GM23338 (cell line): ENCODE measurements at places on chromosomes 16 and 17. TPM values are rescaled to one million over a fixed set of nuclear protein-coding genes. Genes with fewer than 3 reads are reported as not detected.

- DNase-seq: no peak
These were observed 34.8 kb downstream of the IST1 start for GRCh38 chr16:71930013-71930563.

DNA sequence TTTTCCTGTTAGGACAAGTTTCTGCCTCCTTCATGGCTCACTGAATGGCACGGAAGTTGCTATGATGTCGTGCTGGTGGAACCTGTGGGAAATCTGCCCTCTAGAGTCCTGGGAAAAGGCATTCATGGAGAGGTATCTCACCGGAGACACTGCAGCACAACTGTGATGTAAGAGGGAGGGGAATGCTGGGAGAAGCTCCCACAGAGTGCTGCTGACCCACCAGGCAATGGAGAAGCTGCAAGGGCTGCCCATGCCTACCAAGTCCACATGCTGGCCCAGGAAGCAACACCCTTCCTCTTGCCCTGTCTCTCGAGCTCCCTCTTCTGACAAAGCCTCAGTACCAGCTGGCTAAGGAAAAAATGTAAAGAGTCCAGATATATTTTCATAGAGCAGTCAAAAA is 45.2 kb upstream of the SLC5A11 start:
- peak; percentile 17 for DNase-seq

- DNase-seq: no peak
These were observed 21.9 kb downstream of the OMG start for GRCh38 chr17:31275116-31275515.

DNA sequence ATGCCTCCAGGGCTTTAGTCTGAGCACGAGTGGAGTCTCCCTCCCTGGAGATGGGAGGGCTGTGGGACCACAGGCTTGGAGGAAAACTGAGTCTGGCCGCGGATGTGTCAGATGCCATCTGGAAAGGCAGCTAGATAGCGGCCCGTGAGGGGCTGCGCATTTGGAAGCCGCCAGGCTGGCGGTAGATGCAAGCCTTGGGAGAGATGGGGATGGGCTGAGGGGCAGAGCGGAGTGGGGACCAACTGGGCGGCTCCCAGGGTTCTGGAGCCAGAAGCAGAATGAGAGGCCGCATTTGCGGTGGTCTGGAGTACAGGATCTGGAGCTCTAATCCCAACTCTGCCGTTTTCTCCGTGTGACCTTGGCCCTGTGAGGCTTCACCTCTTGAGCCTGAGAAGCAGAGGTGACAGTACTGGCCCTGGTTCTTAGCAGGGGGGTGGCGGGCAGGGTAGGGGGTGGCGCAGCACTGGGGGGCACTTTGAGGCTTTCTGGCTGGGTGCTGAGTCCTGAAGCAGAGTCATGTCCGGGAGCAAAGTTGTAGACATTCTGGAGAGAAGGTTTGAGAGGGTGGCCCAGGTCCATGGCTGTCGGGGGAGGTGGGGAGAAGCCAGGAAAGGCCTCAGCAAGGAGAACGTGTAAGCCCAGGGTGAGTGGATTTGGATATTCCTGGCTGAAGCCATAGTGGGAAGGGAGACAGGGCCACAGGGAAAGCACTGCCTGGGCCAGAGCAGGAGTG is 6.7 kb downstream of the INO80E start:
- no peak for DNase-seq

- no peak for DNase-seq
These were observed 6.1 kb upstream of the UQCRC2 start for GRCh38 chr16:21946889-21947635.

DNA sequence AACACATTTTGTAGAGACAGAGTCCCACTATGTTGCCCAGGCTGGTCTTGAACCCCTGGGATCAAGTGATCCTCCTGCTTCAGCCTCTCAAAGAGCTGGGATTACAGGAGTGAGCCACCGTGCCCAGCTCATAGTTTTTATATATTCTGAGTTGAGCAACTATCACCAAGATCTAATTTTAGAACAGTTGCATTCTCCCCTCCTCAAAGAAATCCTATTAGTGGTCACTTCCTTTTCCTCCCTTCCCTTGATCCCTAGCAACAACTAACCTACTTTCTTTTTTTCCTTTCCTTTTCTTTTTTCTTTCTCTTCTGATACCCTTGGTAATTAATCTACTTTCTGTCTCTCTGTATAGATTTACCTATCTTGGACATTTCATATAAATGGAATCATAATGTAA is 61.5 kb upstream of the B4GALNT2 start:
- no peak for DNase-seq

DNA sequence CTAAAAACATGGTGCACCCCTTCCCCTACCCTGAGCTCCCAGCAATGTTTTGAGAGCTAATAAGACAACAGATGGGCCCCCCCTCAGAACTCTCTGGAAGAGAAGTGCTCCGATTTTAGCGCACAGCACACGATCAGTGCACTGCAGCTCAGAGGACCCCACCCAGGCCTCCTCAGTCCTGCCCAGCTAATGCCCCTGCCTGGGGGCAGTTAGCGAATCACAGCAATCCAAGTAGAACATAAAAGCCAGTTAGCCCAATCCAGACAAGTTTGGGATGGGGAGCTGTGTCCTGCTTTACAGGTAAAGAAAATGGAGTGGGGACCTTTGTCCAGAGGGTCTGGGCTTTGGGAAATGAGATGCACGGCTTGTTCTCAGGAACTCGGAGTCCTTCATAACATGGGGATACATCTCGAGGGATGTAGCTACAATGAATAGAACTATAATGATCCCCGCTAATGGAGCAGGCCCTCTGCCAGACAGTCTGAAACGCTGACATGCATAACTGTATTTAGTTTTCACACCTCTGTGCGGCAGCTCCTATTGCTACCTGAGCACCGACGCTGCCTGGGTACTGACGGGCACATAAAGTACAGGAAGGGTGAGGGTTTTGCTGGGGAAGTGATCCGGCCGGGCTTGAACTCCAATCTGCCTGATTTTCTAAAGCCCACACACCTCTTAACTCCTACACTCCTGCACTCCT is 29.7 kb upstream of the CDC42EP4 start:
- DNase-seq: no peak

DNA sequence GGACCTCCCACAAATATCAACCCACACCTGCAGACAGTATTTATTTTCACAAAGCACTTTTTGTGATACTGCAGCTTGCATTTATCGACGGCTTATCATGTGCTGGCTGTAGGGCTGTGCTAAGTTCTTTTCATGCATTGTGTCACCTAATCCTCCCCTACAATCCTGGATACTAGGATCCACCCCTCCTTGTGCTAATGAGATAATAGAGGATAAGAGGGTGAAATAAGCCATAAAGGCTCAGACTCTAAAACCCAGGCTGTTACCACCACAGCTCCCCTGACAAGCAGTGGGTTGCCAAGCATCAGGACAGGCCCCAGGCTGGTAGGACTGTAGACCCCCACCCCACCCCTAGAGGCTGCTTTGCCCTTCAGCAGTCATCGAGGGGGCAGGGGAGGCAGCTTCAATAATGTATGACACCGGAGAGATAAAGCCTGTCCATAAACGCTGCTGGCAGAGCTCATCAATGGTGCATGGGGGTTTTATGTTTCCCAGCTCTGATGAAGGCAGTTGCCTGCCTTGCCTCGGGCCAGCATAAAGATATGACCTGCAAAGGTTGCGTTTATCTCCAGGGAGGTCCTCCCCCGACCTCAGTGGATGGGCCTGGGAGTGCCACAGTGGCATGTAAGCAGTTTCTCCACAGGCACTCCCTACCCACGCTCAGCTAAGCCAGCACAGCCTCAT is 73.9 kb upstream of the C16orf82 start:
- no peak for DNase-seq

DNA sequence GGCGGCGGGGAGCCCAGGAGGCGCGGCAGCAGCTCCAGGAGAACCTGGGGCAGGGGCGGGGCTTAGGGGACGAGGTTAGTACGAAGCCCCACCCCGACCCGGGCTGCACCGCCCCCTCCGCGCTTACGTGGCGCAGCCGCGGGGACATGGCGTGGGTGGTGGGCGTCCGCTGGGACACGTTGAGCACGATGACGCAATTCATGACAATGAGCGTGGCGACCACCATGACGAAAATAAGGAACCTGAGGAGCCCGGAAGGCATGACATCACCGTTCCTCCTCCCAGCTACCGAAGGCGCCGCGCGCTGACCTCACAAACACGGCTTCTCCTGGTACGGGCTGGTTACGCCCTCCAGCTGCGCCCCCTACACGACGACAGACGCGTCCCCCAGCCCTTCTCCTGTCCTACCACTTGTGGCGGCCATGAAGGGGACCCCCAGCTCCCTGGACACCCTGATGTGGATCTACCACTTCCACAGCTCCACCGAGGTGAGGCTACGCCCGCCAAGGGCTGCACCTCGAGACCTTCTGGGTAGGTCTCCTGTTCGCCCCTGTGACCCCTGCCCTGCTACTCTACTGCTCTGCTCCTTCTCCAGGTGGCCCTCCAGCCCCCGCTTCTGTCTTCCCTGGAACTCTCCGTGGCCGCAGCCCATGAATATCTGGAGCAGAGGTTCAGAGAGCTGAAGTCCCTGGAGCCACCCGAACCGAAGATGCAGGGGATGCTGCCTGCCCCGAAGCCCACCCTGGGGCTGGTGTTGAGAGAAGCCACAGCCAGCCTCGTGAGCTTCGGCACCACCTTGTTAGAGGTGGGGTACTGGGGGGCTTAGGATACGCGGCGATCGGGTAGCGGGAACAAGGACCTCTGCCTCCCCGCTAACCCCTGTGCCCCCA is at the start of gene C17orf107:
Gene C17orf107, plus strand, starts transcription at position 196 of the 890 bp plus-strand sequence. Its CDS starts 227 bp downstream, at position 423.
- DNase-seq: peak; percentile 92

DNA sequence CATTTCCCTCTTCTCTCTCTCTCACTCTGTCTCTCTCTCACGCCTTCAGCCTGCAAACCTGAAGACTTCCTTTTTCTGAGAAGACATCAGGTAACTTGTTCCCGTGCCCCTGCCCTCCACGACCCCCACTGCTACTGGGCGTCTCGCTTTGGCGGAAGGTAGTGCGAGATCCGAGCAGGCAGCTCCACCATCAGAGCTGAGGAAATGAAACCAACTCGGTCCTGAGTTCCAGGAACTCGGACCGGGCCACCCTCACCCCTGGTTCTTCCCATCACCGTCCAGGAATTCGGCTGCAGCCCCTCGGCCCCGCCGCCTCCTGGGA is 585 bp downstream of the MLKL start:
- DNase-seq: no peak

Gene SULT1A4
- polyA plus RNA-seq: 4.2 and 9.4 TPM in 2 replicates
